Hematopoietic multipotent progenitor cell treated with erythropoietin and hydrocortisone succinate and interleukin-3 and kit ligand, for 4 days (in vitro differentiated cells): ENCODE measurements at places on chromosomes 2 and 18.

GRCh38 chr2:203656522-203657287 is 49.7 kb upstream of the CD28 start:
- DNase-seq: peak; percentile 45

DNA sequence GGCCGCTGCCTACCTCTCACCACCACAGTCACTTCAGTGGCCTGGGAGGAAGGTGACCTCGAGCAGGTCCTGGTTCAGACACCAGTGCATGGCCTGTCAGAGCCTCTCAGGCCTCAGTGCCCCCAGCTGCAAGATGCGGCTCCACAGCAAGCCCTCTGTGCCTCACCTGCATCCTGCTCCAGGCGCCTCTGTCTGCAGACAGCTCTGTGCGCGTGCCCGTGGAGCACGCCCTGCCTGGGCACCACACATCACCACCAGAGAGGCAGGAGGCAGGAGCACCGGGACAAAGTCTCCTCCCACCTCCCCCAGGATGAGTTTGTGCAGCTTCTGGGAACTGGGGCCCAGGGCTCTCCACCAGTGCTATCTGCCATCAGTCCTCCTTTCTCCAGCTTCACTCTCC is 98.7 kb downstream of the TFCP2L1 start:
- DNase-seq: no peak

- peak; percentile 64 for DNase-seq
Measured at GRCh38 chr18:3451989-3452749, 2.2 kb downstream of the TGIF1 start.

- no peak for DNase-seq
Measured at GRCh38 chr2:191158747-191159146, 8.0 kb upstream of the STAT4 start.

DNA sequence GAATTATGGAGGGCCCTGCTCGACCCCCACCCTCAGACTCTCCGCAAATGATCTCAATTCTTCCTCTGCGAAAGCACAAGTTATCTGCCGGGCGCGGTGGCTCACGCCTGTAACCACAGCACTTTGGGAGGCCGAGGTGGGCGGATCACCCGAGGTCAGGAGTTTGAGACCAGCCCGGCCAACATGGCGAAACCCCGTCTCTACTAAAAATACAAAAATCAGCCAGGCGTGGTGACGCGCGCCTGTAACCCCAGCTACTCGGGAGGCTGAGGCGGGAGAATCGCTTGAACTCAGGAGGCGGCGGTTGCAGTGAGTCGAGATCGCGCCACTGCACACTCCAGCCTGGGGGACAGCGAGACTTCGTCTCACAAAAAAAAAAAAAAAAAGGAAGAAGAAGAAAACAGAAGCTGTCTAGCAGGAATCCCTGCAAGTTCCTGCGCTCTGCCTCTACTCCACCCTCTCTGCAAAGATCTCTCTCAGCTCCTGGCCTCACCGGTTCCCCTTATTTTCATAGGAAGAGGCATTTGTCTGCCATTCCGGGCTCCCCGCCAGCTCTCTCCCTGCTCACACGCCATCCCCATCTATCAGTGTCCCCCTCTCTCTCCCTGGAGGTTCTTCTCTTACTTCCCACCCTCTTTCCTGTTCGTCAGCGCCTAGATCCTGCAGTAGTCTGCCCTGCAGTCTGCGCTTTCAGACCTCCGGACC is 13.5 kb upstream of the COLEC12 start:
- DNase-seq: no peak

DNA sequence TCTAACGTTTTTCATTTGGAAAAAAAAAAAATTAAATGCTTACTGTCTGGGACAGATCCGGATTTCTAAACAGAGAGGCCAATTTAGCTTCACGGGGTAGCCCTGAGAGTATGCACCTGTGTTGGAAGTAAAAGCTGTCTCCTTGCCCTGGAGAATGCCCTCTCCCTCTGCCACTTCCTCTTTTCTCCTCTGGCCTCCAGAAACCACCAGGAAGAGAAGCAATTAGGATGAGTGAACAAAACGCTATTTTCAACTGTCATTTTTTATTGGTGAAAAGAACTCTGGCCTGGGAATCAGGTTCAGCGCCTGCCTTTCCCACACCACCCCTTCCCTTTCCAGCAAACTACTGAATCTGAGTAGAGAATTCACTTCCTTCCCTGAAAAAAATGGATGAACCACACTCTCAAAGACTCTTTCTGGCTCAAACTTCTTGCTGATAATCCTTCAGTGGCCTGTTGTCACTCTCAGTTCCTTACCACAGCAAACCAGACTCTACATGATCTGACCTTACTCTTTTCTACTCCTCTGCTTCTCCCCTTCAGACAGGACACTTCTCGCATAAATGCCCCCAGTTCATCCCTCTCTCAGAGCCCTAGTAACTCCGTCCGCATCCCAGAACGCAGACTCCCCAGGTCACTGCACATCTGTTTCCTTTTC is 29.8 kb downstream of the KLF7 start:
- DNase-seq: peak; percentile 72

DNA sequence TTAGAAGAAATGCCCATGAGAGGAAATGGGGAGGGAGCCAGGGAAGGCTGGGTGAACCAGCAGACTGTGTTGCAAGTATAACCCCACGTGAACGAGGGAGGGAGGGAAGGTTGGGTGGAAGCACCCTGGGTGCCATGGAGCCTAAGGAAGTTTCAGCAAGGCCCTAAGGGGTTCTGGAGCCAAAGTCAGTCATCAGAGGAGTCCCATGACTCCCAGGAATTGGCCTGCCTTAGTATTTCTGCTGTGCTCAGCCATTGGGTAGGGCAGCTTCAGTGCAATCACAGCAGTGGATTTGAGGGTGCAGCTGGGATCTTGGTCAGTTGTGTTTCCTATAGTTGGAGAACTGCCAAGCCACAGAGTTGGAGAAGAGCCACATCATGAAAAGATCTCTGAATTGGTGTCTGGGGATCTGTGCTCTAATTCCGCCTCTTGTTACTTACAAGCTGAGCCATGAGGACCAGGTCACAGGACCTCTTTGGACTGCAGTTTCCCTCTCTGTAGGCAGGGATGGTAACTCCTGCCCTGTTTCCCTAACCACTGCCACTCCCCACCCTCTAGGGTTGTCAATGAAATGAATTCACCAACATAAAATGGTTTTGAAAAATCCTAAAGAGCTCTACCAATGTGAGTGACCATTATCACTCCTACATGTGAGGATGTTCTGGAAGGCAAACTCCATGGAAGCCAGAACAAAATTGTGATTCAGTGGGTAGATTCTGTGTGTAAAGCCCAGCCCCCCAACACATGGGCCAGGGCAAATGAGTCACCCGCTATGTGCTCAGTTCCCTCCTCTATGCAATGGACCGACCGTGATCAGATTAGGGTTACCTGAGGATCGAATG is 108.9 kb downstream of the CLIP4 start:
- DNase-seq: peak; percentile 57

GRCh38 chr2:150264442-150264841 is 223.0 kb downstream of the RND3 start:
- DNase-seq: no peak

- DNase-seq: no peak
Measured at GRCh38 chr18:24841536-24841935, 381.1 kb downstream of the HRH4 start.

DNA sequence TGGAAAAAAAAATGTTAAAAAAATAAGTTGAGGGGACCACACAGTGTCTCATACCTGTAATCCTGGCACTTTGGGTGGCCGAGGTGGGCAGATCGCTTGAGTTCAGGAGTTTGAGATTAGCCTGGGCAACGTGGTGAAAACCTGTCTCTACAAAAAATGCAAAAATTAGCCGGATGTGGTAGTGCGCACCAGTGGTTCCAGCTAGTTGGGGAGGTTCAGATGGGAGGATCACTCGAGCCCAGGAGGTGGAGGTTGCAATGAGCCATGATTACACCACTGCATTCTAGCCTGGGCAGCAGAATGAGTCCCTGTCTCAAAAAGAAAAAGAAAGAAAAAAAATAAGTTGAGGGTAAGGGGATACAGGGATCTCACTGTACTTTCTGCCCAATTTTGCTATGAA is 6.1 kb upstream of the KYNU start:
- DNase-seq: no peak

- DNase-seq: peak; percentile 86
Measured at GRCh38 chr2:135004005-135004746, 43.1 kb downstream of the MAP3K19 start.

DNA sequence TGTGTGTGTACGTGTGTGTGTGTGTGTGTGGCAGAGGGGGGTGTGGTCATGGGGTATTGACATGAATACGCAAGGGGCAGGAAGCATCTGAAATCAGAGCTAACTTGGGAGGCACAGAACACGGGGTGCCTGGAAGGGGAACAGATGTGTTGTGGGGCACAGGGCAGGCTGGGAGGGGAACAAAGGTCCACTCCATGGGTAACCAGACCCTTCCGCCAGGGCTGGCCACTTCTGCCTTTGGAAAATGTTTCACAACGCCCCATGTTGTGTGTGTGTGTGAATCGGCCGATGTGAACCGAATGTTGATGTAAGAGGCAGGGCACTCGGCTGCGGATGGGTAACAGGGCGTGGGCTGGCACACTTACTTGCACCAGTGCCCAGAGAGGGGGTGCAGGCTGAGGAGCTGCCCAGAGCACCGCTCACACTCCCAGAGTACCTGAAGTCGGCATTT is at the start of gene SLC11A1:
Gene SLC11A1 (plus strand): TSS at position 358 of the 451 bp plus-strand sequence. CDS start 96 bp downstream, outside the sequence.
- no peak for DNase-seq

DNA sequence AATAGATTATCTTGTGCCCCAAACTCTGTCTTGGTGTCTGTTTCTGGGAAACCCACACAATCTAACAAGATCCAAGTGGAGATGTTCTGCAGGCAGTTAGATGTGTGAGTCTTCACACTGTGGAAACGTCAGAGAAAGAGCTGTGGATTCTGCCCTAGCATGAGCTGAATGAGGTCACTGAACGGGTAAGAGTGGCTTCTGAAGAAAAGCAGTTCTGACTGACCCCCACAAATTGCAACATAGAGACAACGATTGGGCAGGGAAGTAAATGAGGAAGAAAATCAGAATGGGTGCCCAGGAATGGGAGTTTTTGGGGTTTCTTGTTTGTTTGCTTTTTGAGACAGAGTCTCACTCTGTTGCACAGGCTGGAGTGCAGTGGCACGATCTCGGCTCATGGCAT is 12.9 kb upstream of the RPL37A start:
- no peak for DNase-seq

DNA sequence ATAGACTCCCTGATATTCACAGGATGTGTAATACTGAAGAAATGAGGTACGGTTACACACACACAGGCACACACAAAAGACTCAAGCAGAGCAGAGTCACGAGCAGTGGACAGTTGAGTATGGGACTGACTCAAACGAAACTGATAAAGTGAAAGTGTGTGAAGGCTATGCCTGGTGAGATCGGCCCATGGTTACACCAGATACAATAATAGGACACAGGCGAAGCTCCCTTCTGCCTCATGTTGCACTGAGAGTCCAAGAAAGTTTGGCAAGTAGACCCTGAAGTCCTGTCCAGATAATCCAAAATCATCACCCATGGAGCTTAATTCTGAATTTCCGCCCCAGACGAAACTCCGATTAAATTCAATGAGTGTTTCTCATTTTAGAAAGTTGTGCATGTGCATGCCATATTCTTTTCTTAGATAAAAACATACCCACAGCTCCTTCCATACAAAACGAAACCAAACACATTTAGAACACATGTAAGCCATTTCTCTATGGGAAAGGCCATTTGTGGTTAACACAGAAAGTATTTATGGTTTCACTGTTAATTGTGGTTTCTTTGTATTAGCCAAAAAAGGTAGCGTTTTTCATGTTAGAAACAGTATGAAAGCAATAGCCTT is 567.6 kb downstream of the PLCL1 start:
- DNase-seq: peak; percentile 26

GRCh38 chr2:24512831-24513230 is 21.8 kb downstream of the NCOA1 start:
- DNase-seq: no peak

DNA sequence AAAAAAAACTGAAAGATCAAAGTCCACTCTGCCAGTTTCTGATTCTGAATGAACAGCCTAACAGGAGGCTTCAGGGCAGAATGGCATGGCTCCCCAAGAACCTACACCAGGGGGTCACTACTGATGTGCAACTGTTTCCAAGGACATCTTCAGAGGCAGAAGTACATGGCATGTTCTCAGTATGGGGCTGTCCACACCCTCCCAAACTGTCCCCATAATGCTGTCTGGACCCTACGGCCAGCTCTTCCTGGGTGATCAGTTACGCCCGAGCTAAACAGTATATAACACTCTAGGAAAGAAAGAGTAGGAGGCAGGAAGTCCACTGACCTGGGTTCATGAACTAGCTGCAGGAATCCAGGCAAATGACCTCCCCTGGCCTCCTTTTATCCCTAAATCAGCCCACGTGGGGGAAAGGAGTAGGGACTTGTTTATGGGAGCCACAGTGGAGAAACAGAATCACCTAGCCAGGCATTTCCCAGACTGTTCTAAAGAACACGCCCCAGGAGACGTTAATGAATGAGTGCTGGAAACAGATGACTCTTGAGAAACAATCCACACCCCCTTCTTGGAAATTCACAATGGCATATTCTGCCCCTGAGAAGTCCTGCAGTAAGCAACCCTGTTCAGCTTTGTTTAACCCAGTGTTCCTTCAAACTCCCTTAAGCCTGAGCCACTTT is 2.5 kb downstream of the TMBIM1 start:
- peak; percentile 47 for DNase-seq

DNA sequence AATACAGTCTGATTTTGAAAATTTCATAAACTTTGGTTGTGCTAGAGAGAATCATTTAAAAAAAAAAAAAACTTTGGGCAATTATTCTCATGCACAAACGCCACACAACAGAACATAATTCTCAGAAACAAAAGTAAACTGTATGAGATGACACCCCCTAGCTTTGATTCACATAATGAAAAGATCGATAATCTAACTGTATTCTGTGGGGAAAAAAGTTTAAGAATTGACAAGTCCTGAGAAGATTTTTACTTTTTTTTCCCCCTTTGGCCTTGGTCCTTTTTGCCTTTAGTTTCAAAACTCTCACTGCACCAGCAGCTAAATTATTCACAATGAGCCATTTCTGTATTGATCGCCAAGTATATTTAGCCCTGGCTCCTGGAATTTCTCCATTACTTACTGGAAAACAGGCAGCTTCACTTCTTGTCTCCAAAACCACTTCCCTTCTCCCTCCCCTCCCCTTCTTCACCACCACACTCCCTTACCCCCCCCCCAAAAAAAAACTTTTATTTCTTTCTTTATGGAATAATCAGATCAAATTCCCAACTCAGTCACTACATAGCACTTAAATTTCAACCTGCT is 2.0 kb downstream of the IKZF2 start:
- peak; percentile 54 for DNase-seq

DNA sequence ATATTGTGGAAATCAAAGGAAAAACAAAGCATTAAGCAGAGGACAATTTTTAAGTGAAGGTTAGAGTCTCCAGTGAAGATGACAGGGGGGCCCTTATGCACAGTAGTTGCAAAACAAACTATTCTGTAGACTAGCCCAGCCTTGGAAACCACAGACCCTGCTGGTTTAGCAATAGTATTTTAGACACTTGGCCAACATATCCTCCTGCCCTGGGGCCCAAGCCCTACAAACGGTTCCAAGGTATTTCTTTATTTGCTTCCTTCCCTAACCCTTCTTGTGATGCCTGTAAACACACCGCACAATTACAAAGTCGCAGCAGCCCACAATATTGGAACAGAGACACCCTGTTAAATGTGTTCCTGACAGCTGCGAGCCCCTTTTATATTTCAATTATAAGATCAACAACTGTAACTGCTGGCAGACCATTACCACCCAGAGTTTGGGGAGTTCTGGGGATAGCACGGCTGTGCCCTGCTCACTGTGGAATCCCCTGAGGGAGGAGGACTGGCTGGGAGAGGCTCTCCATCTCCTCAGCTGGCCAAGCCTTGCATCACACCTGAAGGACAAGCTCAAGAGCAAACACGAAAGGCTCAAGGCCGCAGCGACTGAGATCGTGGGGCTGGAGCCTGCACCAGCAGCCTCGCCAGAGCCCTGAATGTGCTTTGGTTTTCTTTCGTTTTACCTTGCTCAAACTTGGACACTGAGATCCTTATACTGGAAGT is 282.2 kb upstream of the ATP5MC3 start:
- DNase-seq: peak; percentile 75

- DNase-seq: no peak
Measured at GRCh38 chr18:34760444-34760843, 50.3 kb downstream of the DTNA start.
